Activated naive CD4-positive, alpha-beta T cell treated with anti-CD3 and anti-CD28 coated beads for 36 hours (primary cell): ENCODE measurements at places on chromosomes 1 and 21. TPM values are rescaled to one million over a fixed set of nuclear protein-coding genes. Genes with fewer than 3 reads are reported as not detected.
A peak's percentile ranks its signal among the peaks of the same experiment; 100 is the strongest.

DNA sequence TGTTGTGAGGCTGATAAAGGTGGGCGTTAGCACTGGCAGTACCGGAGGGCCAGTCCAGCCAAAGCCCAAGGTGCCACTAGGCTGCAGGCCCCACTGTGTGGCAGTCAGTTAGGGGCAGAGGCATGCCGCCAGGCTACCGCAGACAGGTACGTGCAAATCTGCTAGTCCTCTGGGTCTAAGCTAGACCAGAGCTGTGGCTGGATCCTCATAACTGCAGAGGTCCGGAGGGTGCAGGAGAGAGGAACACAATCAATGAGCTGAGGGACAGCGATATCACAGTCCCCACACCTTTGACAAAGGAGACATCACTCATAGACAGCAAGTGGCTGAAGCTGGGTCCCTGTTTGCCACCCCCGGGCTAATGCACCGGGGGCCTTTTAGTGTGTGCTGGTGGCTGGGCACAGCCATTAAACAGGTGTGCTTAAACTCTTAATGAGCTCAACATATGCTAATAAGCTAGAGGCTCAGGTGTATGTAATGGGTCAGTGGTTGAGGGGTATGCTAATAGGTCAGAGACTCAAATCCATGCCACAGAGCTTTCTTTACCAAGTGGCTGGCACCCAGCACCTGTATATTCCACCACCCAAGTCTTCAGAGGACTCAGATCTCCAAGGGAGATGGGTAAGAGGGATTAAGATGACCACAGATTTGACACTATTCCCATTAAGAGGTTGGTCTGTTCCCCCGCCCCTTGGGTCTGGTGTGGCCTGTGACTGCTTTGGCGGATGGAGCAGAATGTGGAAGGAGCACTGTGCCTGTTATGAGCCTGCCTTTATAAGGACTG lies 82.0 kb downstream of the GLIS1 start:
- H3K4me3 ChIP-seq: no peak overlapping the region
- H3K4me1 ChIP-seq: no peaks in the 10 kb centered on the region
- DNase-seq: no peak

DNA sequence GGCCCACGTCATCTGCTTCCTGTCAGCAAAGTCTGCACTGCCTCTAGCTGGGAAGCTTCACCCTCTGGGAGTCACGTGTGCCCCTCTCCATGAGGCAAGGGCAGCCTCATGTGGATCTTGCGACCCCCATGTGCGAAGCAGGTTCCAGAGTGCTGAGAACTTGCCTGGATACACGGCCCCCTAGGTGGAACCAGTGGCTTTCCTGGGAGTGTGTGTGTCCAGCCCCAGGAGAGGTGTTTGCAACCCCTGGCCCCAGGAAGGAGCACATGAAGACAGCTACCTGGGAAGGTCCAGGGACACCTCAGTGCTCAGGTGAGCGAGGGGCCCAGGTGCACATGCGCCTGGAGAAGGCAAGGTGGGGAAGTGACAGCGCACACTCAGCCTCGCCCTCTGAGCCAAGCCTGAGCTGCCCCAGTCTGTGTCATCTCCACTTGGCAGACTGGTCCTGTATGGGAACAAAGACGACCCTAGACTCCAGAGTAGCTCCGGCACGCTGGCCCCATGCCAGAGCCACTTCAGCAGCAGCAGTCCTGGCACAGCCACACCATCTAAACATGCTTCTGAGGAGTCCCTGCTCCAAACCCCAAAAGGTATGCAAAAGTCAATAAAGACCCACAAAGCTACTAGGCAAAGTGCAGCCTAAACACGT lies 8.9 kb downstream of the LSS start:
- H3K4me3 ChIP-seq: no peak overlapping the region
- DNase-seq: no peak

DNA sequence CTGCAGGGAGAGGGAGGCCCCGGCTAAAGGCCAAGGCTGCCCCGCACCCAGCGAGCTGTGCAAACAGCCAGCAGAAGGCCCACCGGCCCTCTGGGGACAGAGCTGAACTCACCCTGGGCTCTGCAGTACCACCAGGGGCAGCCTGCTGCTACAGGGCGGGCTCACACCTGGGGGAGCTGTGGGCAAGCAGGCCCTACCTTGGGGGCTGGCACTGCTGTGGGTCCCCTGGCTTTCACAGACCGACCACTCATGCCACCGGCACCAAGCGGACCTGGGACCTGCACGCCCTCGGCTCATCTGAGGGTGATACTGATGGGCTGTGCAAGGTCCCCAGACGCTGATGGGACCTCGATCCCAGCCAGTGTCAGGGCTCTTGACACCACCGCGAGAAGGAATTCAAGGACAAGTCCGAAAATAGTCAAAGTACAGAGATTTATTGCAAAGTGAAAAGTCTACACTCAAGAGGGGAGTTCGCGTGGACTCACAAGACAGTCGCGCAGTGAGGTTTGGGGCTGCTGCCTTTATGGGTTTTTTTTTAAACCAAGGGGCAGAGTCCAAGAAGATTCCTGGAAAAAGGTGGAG lies 61.0 kb upstream of the ADARB1 start:
- H3K36me3 ChIP-seq: no peaks in the 10 kb centered on the region
- peaks cover 25% of the 10 kb centered on the region for H3K27me3 ChIP-seq
- no peak overlapping the region for H3K27ac ChIP-seq
- peaks cover 6% of the 10 kb centered on the region for H3K4me1 ChIP-seq

DNA sequence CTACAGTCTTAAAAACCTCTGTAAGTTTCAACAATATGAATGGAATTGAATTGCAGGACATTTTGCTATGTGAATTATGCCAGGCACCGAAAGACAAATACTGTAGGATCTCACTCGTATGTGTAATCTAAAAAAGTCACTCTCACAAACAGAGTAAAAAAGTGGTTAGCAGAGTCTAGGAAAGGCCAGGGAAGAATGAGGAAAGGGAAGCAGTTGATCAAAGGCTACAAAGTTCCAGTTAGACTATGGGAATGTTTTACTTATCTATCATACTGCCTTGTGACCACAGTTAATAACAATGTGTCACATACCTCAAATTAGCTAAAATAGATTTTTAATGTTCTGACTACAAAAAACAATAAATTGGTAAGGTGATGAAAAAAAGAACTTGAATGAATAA lies 565.4 kb upstream of the BRINP3 start:
- H3K27me3 ChIP-seq: no peaks in the 10 kb centered on the region
- H3K4me3 ChIP-seq: no peak overlapping the region
- no peak overlapping the region for H3K27ac ChIP-seq
- no peak for DNase-seq
- H3K36me3 ChIP-seq: no peaks in the 10 kb centered on the region
- H3K4me1 ChIP-seq: no peaks in the 10 kb centered on the region

- H3K27me3 ChIP-seq: peaks cover 22% of the 10 kb centered on the region
- H3K4me1 ChIP-seq: no peaks in the 10 kb centered on the region
- no peak overlapping the region for H3K4me3 ChIP-seq
- H3K27ac ChIP-seq: no peak overlapping the region
These were observed 149.1 kb downstream of the FCRL5 start for GRCh38 chr1:157403203-157403602.

DNA sequence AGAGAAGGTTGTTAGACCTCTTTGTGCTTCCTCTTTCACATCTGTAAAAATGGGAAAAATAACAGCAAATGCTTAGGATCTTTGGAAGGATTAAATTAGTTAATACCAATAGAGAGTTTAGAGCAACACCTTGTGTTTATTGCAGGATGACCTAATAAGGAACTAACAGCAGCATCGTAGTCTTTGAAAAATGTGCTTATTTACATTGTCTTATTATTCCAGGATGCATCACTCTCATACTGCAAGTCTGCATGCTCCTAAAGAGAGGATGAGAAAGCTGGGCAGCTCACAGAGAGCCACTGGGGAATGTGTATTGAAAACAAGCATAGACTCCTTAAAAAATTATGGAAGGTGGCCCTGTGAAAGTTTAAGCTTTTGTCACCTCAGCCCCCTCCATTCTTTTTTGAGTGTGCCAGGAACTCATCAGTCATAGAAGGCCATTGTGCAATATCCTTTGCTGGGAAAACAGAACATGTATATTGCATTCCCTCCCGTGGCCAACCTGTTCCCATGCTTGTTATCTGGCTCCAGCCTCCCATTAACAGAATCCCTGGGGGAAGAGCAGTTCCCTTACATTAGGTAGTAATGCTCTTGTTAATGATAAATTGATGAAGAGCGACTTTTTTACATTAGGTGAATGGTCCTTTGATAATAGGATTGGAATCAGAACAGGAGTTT lies 180.7 kb downstream of the ZNF326 start:
- no peak overlapping the region for H3K4me3 ChIP-seq
- H3K4me1 ChIP-seq: no peaks in the 10 kb centered on the region
- H3K27me3 ChIP-seq: no peaks in the 10 kb centered on the region
- no peak for DNase-seq
- H3K27ac ChIP-seq: no peak overlapping the region

- no peak overlapping the region for H3K4me3 ChIP-seq
- no peaks in the 10 kb centered on the region for H3K36me3 ChIP-seq
- no peaks in the 10 kb centered on the region for H3K4me1 ChIP-seq
- no peak overlapping the region for H3K27ac ChIP-seq
- peak; percentile 45 for DNase-seq
These were observed 107.6 kb downstream of the CCDC185 start for GRCh38 chr1:223500560-223501425.

GRCh38 chr1:181135437-181135731 lies 46.9 kb downstream of the IER5 start:
- peak; percentile 54 for DNase-seq
- no peaks in the 10 kb centered on the region for H3K27me3 ChIP-seq
- peak overlapping the region; percentile 90 for H3K27ac ChIP-seq
- H3K4me1 ChIP-seq: peaks cover 45% of the 10 kb centered on the region

GRCh38 chr1:10802944-10803715 lies 6.7 kb upstream of the CASZ1 start:
- H3K4me3 ChIP-seq: no peak overlapping the region
- peaks cover 26% of the 10 kb centered on the region for H3K27me3 ChIP-seq
- H3K27ac ChIP-seq: no peak overlapping the region
- DNase-seq: no peak

GRCh38 chr1:153261281-153262069 lies 2.0 kb downstream of the LORICRIN start:
- H3K4me3 ChIP-seq: peak overlapping the region; percentile 38
- peak; percentile 23 for DNase-seq
- H3K27me3 ChIP-seq: peaks cover 48% of the 10 kb centered on the region
- H3K36me3 ChIP-seq: no peaks in the 10 kb centered on the region
- peaks cover 22% of the 10 kb centered on the region for H3K4me1 ChIP-seq
- no peak overlapping the region for H3K27ac ChIP-seq

GRCh38 chr1:185373813-185374529 lies 56.9 kb upstream of the IVNS1ABP start:
- DNase-seq: no peak
- H3K36me3 ChIP-seq: no peaks in the 10 kb centered on the region
- H3K27ac ChIP-seq: no peak overlapping the region
- no peaks in the 10 kb centered on the region for H3K4me1 ChIP-seq

DNA sequence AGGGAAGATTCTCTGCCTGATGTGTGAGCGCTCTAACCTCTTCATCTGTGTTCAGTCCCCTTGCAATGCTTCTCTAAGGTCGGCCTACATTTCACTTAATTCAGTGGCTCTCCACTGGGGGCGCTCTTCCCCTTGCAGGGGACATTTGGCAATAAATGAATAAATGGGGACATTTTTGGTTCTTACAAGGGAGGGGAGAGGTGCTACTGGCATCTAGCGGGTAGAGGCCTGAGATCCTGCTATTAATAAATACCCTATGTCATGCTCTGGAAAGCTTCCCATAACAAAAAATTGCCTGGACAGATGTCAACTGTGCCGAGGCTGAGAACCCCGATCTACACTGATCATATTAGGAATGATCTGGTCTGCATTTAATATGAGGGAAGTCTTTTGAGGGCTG lies 25.9 kb upstream of the DNAJC11 start:
- no peak overlapping the region for H3K4me3 ChIP-seq
- H3K27ac ChIP-seq: no peak overlapping the region
- peaks cover 3% of the 10 kb centered on the region for H3K27me3 ChIP-seq
- peak; percentile 71 for DNase-seq
- H3K4me1 ChIP-seq: no peaks in the 10 kb centered on the region
- H3K36me3 ChIP-seq: no peaks in the 10 kb centered on the region

DNA sequence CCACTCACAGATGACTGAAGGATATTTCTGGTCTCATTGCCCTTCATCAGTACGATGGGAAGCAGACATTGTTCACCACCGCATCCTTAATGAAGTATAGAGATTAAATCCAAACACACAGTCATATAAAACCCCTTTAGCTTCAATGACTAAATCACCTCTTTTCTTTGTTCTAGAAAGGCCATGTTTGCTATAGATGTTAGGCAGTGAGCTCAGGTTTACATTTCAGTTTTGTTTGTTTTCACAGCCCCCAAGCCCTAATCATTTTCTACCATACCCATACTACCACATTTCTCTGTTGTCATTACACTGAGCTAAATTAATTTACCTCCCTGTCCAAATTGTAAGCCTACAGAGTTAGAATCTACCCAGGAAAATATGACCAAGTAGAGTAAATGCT lies 385.1 kb downstream of the NTNG1 start:
- H3K27me3 ChIP-seq: peaks cover 14% of the 10 kb centered on the region
- no peak overlapping the region for H3K4me3 ChIP-seq
- no peak for DNase-seq
- no peaks in the 10 kb centered on the region for H3K36me3 ChIP-seq

DNA sequence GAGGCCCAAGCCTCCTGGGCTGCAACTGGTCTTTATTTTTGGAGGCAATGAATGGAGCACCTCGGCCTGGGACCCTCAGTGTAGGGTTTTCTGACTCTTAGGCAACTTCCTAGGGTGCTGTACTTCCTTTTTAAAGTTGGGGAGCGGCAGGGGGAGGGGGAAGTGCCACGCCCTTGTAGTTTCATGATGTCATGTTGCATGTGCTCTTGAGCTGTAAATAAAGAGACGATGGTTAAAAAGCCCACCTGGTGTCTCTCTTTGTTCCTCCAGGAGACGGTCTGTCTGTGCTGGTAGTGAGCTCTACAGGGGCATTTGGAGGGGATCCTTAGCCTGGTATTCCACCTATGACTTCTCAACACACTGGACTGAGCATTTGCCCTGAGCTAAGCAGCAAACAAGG lies 10.3 kb upstream of the AGTRAP start:
- peaks cover 21% of the 10 kb centered on the region for H3K4me1 ChIP-seq
- DNase-seq: no peak
- H3K27me3 ChIP-seq: no peaks in the 10 kb centered on the region
- no peak overlapping the region for H3K27ac ChIP-seq
- H3K36me3 ChIP-seq: no peaks in the 10 kb centered on the region
- no peak overlapping the region for H3K4me3 ChIP-seq

DNA sequence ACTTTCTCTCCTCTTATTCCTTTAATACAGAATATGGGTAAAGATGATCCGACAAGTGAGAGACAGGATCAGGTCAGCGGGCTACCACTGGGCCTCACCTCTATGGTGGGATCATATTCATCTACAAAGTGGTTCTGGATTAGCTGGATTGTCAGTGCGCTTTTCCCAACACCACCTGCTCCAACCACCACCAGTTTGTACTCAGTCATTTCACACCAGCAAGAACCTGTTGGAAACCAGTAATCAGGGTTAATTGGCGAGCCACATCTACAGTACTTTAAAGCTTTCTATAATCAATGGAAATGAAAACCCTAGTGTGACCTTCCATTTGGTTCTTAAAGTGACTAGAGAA lies 643 bp downstream of the NRAS start:
- H3K4me1 ChIP-seq: peaks cover 27% of the 10 kb centered on the region
- H3K4me3 ChIP-seq: peak overlapping the region; percentile 98
- H3K27ac ChIP-seq: peak overlapping the region; percentile 99
- DNase-seq: peak; percentile 8

GRCh38 chr1:20413776-20414140 lies 72.3 kb downstream of the CAMK2N1 start:
- H3K36me3 ChIP-seq: no peaks in the 10 kb centered on the region
- no peaks in the 10 kb centered on the region for H3K4me1 ChIP-seq
- H3K27ac ChIP-seq: no peak overlapping the region
- H3K4me3 ChIP-seq: no peak overlapping the region

ADCY10 gene
- total RNA-seq: 0.24 TPM

MAN1C1 gene
- total RNA-seq: 4.9 TPM

USH2A gene
- not detected for total RNA-seq

IL12RB2 gene
- 76.5 TPM for total RNA-seq

HMCN1 gene
- not detected for total RNA-seq

KRTAP19-1 gene
- not detected for total RNA-seq

ATP8B2 gene
- total RNA-seq: 28.7 TPM

SPRR1A gene
- total RNA-seq: not detected

SLC5A3 gene
- total RNA-seq: 21.2 TPM
